ENCODE measurements at places on chromosomes 7 and 10.

GRCh38 chr10:124554085-124554858, 92.6 kb downstream of the LHPP start:
- DNase-seq: no peak

DNA sequence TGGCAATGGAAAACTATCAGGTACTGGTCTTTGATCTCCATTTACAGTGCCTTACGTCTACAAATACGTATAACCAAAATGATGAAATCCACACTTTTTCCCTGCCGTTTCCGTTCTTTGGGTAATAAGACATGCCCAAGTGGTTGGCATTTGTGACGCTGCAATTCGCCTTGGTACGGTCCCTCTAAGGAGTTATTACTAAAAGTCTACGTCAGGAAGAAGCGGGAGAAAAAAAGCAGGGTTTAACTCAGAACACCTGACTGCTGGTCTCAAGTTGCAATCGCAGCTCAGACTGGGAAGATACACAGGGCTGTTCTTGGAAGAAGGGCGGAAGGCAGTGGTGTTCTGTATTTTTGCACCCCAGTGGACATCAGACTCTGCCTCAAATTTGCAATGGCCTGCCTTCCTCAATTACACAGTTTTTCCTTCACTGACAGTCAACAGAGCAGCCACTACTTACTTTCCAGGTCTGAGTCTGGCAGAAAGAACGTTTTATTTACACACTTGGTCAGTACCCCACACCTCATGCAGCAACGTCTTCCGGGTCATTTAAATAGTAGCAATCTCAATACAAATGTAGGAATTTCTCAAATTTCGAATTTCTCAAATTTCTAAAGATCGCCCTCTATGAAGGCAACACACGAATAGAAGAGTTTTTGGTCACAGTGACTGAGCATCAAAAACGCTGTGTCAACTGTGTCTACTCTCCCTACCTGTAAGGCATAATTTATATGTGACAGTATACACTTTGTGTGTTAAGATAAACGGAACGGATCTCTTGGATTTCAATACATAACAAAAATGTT, 2.1 kb downstream of the BAIAP2L1 start:
- no peak for DNase-seq

GRCh38 chr7:7563813-7564212, 2.9 kb upstream of the MIOS start:
- no peak for DNase-seq

- no peak for DNase-seq
Observed at GRCh38 chr7:42852531-42852930, 59.3 kb downstream of the C7orf25 start.

DNA sequence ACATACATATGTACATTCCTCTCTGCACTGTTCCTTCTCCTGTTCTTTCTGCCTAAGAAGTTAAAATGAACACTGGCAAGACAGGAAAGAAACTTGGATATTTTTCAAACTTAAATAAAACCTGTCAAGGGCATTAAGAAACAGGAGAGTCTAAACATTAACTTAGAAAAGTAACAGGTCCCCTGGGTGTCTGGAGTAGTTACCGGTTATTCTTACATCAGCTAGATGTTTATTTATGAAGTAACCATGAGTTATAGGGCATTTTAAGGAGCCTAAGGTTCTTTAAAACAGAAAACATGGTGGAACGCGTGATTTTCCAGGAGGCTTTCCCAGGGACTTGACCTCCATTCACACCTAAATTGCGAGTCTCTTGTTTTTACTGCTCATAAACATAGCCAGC, 148.2 kb downstream of the PRKCQ start:
- no peak for DNase-seq

- DNase-seq: no peak
Observed at GRCh38 chr7:52917982-52918578, 117.4 kb upstream of the POM121L12 start.

DNA sequence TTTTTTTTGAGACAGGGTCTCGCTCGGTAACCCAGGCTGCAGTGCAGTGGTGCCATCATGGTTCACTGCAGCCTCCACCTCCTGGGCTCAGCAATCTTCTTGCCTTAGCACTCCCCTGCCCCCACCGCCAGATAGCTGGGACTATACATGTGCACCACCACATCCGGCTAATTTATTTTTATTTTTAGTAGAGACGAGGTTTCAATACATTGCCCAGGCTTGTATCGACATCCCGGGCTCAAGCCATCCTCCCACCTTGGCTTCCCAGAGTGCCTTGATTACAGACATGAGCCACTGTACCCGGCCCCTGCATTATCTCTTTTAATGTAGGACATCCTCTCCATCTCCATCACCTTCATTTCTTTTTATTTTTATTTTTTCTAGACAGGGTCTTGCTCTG, 213.3 kb downstream of the CUX1 start:
- no peak for DNase-seq

GRCh38 chr10:123890226-123890625, 1.4 kb downstream of the CPXM2 start:
- no peak for DNase-seq

- no peak for DNase-seq
Observed at GRCh38 chr10:48473704-48474103, 131.2 kb downstream of the ARHGAP22 start.

- DNase-seq: peak; percentile 70
Observed at GRCh38 chr10:133329491-133330202, 7.0 kb downstream of the CALY start.

GRCh38 chr7:8386926-8387550, 46.4 kb upstream of the NXPH1 start:
- DNase-seq: no peak

GRCh38 chr7:41861642-41862041, 158.8 kb upstream of the INHBA start:
- DNase-seq: no peak

- DNase-seq: no peak
Observed at GRCh38 chr10:72679838-72680241, 12.1 kb upstream of the MCU start.

- no peak for DNase-seq
Observed at GRCh38 chr7:108307194-108307593, 149.0 kb downstream of the NRCAM start.

GRCh38 chr7:8177109-8177933, 84.6 kb downstream of the ICA1 start:
- DNase-seq: no peak

- DNase-seq: no peak
Observed at GRCh38 chr7:69959789-69960499, 361.7 kb downstream of the AUTS2 start.

DNA sequence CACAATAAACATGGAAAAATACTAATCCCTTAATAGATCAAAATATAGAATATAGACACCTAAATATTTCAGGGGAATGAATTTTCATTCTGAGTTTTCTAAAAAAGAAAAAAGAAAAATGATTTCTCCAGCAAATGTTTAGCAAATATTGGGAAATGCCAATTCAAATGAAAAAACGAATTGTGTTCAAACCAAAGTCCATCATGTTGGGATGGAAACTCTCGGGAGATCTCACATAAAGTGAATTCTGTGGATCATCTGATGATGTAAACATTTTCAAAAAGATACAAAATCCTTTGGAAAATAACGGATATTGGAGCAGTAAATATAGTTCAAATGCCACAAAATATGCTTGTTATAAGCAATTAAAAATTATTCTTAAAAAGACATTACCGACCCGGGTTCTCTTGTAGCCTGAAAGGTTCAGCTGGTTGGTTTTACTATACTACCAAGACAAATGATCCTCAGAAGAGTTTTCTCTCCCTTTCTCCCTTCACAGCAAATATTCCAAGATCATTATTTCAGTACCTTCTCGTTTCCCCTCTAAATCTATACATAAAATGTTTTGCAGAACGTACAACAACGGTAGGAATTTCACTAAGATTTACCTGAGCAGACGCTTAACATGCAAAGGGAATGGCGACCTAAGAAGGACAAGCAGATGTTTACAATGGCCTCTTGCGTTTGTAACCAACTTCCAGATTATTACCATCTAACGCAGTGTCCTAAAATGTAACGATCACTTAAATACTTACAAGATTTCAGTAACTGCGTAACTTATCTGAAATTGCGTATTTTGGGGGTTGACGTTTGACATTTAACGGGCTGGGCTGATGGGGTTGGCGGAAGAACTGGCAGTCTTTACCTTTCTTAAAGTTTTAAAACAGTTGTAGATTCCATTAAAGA, 2.5 kb downstream of the HOXA13 start:
- DNase-seq: no peak

Data from cerebellar nuclear complex (tissue), 1 donor.